ENCODE measurements at places on chromosomes 13 and 19.

- DNase-seq: peak; percentile 51
Observed at GRCh38 chr19:13260883-13261653, 110.9 kb downstream of the IER2 start.

DNA sequence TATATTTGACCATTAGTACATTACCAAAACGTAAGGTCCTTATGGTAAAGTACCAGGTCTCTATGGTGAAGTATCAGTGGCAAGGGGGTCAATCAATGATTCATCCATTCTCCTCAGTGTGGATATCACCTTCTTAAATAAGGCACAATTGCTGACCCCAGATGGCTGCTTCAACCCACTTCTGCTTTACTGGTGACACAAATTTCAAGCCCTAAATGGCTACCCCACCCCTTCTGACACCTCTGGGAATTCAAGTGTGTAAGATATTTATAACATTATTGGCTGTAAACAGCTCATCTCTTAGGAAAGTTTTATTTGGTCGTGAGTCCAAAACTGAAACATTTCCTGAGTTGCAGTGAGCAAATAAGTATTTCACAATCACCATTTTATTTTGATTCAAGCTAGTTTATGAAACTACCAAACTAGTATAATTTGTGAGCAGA is 7.9 kb upstream of the WBP4 start:
- DNase-seq: no peak

DNA sequence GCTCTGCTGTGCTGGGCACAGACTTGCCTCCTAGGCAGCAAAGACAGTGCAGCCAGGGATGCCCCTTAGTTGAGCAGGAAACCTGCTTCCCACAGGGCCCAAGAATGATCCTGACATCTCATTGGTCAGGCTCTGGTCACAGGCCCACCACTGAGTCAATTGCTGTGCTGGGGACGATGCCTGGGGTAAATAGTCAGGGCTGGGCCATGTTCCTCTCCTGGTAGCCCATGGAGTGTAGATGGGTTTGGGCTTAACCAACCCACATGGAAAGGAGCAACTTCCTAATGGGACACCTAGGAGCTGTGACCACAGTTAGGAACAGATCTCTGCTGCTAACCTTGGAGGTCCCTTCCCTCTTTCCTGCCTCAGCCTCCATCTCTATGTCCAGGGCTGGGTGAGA is 212.5 kb upstream of the ZNF536 start:
- DNase-seq: no peak

DNA sequence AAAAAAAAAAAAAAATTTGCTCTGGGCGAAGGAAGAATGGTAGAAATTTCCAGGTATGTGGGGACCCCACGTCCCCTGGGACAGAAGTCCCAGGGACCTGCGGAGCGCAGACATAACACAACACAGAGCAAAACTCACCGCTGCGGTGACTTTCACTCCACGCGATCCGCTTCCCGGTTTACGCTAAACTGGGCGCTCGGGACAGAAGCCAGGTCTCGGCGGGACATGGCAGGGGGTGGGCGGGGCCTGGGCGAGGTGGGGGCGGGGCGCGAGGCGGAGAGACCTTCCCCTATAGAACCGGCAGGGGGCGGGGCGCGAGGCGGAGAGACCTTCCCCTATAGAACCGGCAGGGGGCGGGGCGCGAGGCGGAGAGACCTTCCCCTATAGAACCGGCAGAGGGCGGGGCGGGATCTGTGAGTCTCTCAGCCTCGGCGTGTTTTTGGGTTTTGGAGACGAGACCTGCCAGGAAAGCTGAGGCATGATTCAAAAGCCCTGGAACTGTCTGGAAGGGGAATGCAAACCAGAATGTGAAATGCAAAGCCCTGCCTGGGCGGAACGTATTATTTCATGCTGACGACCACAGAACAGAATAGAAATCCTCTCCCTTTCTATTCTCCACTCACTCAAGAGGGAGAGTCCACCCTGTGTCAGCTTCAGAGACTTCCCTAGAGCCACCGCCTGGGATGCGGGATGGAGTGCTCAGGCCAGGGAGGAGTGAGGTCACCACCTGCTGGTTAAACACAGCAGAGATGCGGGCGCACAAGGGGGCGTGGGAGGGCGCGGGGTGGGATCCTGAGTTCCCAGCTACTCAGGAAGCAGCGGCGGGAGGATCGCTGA is 20.2 kb upstream of the ERVV-1 start:
- peak; percentile 81 for DNase-seq

DNA sequence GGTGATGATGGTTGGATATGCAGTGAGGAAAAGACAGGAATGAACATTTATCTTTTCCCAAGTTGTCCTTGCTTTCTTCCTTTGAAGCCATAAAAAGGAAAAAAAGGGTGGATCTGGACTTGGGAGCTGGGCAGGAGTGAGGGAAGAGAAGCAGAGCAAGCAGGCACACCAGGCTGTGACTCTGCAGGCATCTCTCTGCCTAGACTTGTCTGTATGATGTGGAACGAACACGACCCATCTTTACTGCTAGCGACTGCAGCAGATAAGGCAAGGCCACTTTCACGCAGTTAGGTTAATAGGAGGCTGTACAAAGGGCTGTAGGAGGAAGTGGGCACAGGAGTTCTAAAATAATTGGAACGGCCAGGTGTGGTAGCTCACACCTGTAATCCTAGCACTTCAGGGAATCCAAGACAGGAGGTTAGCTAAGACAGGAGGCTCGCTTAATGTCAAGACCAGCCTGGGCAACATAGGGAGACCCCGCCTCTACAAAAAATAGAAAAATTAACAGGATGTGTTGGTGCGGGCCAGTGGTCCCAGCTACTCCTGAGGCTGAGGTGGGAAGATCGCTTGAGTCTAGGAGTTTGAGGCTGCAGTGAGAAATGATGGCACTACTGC is 961 bp upstream of the URI1 start:
- peak; percentile 37 for DNase-seq

DNA sequence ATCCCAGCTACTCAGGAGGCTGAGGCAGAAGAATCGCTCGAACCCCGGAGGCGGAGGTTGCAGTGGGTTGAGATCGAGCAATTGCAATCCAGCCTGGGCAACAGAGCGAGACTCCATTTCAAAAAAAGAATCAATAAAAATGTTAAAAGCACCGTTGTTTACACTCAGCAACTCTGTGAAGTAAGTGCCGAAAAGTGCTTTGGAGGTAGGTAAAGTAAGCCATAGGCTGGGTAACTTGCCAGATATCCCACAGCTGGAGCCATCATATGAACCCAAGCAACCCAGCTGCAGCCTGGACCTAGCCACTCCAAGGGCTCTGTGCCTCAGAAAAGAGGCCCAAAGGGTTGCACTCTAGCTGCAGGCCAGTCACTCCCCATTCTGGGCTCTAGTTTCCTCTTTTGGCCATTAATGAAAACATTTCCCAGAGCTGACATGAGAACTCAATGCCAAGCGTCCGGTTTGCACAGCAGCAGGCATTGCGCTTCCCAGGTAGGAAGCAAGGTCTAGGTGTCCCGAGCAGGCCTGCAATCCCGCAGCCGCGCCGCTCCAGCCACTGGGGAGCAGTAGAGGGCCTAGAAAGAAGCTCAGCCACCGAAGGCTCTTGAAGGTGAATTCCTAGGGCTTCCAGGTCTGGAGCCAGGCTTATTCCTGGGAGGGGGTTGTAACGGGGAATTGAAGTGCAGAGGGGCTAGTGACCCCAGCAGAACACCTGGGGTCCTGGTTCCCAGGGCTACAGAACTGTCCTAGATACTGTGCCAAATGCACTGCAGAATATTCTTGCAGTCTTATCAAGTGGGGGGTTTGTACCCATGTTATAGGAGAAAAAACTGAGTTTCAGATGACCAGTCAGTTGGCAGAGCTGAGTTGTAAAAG is 4.1 kb upstream of the CD79A start:
- peak; percentile 83 for DNase-seq

- no peak for DNase-seq
Observed at GRCh38 chr13:50208826-50209335, 193.6 kb downstream of the KCNRG start.

GRCh38 chr13:41658057-41658661 is 200.8 kb downstream of the RGCC start:
- no peak for DNase-seq

DNA sequence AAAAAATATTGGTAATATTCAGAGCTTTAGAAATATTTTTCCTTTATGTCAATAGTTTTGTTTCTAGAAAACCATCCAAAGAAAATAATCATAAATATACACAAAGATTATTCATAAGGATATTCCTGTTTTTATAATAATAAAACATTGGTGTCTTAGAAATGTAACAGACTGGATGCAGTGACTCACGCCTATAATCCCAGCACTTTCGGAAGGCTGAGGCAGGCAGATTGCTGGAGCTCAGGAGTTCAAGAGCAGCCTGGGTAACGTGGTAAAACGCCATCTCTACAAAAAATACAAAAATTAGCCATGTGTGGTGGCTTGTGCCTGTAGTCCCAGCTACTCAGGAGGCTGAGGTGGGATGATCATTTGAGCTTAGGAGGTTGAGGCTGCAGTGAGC is 106.8 kb downstream of the DHRS12 start:
- DNase-seq: no peak

GRCh38 chr13:41822560-41822959 is 138.3 kb downstream of the VWA8 start:
- no peak for DNase-seq

DNA sequence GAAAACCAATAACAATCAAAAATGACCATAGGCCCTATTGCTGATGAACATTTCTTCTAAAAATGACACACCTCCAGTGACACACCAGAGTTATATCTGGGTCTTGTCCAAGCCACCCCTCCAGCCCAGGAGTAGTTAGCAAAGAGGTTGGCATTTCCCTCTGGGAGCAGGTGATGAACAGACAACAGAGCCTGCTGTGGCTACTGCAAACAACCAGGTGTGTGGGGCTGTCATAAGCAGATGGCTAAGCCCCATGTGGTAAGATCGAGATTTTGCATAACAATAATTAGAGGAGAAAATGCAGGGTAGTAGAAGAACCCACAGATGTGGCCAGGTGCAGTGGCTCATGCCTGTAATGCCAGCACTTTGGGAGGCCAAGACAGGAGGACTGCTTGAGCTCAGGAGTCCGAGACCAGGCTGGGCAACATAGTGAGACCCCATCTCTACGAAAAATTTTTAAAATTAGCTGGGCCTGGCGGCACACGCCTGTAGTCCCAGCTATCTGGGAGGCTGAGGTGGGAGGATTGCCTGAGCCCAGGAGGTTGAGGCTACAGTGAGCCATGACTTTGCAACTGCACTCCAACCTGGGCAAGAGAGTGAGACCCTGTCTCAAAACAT is 5.0 kb downstream of the XRCC1 start:
- no peak for DNase-seq

DNA sequence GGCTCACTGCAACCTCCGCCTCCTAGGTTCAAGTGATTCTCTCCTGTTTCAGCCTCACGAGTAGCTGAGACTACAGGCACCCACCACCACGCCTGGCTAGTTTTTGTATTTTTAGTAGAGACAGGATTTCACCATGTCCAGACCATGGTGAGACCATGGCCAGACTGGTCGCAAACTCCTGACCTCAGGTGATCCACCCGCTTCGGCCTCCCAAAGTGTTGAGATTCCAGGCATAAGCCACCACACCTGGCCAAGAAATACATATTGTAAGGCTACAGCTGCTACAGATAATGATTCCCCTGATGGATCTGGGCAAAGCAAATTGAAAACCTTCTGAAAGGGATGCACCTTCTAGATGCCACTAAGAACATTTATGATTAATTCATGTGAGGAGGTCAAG is 17.8 kb downstream of the PLPP2 start:
- no peak for DNase-seq

DNA sequence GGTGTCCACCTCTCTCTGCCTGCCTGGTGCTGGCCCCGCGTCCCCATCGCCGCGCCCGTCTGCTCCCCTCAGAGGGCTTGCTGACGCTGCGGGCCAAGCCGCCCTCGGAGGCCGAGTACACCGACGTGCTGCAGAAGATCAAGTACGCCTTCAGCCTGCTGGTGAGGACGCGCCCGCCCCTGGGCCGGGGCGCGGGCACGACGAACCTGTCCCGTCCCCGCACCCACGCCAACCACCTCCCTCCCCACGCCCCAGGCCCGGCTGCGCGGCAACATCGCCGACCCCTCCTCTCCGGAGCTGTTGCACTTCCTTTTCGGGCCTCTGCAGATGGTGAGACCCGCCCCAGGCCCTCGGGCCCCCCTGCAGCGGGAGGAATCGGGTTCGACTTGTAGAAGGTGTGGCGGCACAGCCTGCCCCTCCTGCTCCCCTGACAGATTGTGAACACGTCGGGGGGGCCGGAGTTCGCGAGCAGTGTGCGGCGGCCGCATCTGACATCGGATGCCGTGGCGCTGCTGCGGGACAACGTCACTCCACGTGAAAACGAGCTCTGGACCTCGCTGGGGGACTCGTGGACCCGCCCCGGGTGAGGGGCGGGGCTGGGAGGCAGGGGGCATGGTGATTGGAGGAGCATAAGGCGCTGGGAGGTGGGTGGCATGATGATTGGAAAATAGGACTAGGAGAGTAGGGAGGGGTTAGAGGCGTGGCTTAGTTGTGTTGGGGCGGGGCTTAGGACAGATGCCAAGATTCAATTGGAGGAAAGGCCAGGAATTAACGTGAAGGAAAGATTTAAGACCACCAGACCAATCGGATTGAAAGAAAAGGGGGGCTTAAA is 6.6 kb downstream of the EPS8L1 start:
- peak; percentile 61 for DNase-seq

DNA sequence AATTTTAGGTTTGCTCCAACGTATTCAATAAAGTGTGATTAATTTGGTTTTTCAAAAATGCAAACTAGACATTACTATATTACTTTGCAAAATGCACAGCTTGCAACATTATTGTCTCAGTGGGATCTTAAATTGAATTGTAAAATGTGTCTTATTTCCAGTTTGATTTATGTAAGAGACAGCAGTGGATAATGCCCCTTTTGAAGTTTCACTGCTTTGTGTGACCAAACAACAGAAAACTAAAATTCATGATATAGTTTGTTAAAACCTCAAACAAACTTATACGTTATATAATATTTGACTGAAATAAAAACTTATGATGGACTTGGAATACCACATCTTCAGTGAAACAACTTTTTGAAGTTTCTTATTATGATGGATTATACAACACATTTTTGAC is 279.8 kb downstream of the DACH1 start:
- no peak for DNase-seq

DNA sequence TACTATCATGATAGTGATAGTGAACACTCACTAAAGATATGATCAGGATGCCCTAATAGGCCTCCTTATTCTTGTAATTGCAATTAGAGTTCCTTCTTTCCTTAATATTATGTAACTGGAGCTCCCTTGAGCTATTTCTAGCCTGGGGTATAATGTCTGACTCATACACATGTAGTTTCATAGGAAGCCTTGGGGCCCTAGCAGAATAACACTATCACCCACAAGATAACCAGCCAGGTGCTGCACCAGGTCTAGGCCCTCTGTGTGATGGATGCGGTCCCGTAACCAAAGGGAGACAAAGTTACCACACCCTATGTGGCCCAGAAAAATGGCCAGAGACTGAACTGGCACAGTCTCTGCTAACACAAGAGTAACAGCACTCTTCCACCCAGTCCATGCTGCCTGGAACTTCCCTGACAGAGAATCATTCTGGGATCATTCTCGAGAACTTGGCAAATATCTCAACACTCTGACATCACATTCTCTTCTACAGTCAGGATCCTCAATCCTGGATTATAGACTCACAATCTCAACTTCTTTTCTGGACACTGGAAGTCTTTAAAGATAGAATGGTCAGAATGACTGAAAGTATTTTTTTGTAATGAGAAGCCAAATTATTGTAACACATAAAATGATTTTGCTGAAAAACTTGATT is 32.6 kb upstream of the IGFL4 start:
- no peak for DNase-seq

- DNase-seq: no peak
Observed at GRCh38 chr13:93552596-93552995, 326.0 kb downstream of the GPC6 start.

GRCh38 chr19:10207026-10207425 is 12.3 kb upstream of the DNMT1 start:
- no peak for DNase-seq

GRCh38 chr13:110907951-110908898 is 6.6 kb downstream of the ANKRD10 start:
- no peak for DNase-seq

Data from activated T-cell treated with anti-CD3 and anti-CD28 coated beads, Interleukin-2, amount 50 U/mL, for 24 hours (primary cell).